ENCODE measurements at places on chromosomes 4 and X.

- no peak for DNase-seq
Observed at GRCh38 chr4:113981591-113981990, 2.1 kb upstream of the ARSJ start.

- DNase-seq, result no peak
Observed at GRCh38 chrX:68114573-68115129, 318.6 kb downstream of the OPHN1 start.

- DNase-seq, result no peak
Observed at GRCh38 chr4:183098019-183098722, 886 bp upstream of the WWC2 start.

GRCh38 chrX:106144755-106145639 lies 23.1 kb upstream of the PWWP3B start:
- DNase-seq, result no peak

GRCh38 chr4:11423465-11423864 lies 5.2 kb downstream of the HS3ST1 start:
- DNase-seq, result no peak

- DNase-seq, result no peak
Observed at GRCh38 chrX:13463608-13464007, 105.8 kb upstream of the EGFL6 start.

- DNase-seq, result no peak
Observed at GRCh38 chr4:88166608-88167007, 8.2 kb upstream of the ABCG2 start.

GRCh38 chr4:8387615-8388527 lies 52.7 kb downstream of the ACOX3 start:
- no peak for DNase-seq

- no peak for DNase-seq
Observed at GRCh38 chr4:94488670-94489069, 36.9 kb downstream of the PDLIM5 start.

DNA sequence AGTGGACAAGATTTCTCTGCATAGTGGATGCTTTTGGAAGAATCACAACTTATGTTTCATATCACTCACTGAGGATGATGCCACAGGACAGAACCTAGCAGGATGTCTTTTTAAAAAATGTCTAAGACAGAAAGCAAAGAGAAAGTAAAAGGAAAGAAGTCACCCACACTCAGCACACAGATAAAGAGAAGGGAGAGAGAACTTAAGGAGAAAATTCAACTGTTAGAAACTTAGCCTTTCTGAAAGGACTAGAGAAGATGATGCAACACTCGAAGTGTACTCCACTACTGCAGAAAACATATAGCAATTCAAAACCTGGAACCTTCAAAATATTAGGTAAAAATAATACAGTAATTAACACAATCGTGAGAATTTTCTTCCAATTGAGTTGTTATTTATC lies 52.8 kb upstream of the STK26 start:
- DNase-seq, result no peak

- no peak for DNase-seq
Observed at GRCh38 chr4:135770505-135770904, 1568.9 kb upstream of the PABPC4L start.

- no peak for DNase-seq
Observed at GRCh38 chr4:144338834-144339233, 198.3 kb upstream of the GYPA start.

DNA sequence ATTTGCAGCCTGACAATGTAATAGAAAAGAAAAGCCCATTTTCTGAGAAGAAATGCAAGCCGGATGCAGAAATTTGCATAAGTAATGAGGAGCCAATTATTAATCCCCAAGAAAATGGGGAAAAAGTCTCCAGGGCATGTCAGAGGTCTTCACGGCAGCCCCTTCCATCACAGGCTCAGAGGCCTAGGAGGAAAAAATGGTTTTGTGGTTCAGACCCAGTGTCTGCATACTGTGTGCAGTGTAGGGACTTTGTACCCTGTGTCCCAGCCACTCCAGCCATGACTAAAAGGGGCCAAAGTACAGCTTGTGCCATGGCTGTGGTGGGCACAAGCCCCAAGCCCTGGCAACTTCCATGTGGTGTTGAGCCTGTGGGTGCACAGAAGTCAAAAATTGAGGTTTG lies 92.2 kb downstream of the SH3BGRL start:
- DNase-seq, result no peak

- DNase-seq, result no peak
Observed at GRCh38 chr4:91590260-91590659, 713.5 kb upstream of the GRID2 start.

DNA sequence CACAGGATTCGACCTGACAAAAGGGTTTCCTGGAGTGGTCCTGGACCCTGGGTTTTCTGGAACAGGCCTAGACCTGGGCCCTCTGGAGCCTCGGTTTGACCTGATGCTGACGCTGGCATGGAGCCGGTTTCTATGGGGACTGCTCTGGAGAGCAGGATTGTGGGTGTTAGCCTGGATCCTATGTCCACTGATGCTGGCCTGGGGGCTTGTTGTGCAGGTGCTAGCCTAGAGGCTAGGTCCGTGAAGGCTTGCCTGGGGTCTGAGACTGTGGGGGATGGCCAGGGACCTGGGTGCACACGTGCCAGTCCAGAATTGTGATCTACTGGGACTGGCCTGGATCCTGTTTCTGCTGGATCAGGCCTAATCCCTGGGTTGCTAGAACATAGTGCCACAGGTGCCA lies 173.1 kb downstream of the TMEM47 start:
- DNase-seq, result no peak

GRCh38 chrX:104343428-104344129 lies 88.8 kb upstream of the ESX1 start:
- DNase-seq, result peak; percentile 0

- no peak for DNase-seq
Observed at GRCh38 chr4:25158817-25159216, 1.4 kb downstream of the SEPSECS start.

- no peak for DNase-seq
Observed at GRCh38 chr4:120841580-120841979, 80.9 kb downstream of the PRDM5 start.

- no peak for DNase-seq
Observed at GRCh38 chr4:115424852-115425251, 311.4 kb upstream of the NDST4 start.

- DNase-seq, result no peak
Observed at GRCh38 chr4:87835743-87836142, 3.0 kb downstream of the MEPE start.

GRCh38 chr4:108107729-108108382 lies 60.9 kb downstream of the LEF1 start:
- no peak for DNase-seq

DNA sequence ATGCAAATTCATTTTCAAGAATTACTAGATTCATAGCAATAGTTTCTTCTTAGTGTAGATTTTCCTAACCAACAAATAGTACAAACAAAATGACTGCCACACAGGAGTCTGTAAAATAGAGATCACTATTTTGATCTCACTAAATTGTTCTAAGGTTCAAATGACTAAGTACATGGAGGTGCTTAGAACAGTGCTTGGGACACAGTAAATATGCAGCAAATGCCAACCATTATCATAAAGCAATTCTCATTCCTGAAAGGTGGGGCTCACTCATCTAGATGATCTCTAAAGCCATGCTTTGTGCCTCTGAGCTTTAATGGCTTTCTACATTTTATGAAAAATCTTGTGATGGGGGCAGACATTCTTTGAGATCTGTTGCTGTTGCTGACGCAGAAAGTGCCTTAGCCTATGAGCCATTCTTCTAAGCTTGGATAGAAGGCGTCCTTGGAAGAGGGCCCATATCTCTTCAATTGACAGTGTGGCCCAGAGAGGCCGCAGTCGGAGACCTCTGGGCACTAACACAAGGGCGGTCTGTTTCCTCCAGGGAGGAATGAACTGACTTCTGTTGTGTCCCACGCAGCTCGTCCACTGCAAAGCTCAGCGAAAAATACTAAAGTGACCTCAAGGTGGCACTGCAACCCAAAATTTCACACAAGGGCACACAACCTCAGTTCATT lies 23.5 kb downstream of the TLR10 start:
- DNase-seq, result peak; percentile 33

- no peak for DNase-seq
Observed at GRCh38 chr4:93313197-93313596, 515.4 kb upstream of the ATOH1 start.

GRCh38 chrX:150167482-150168324 lies 195.4 kb upstream of the MAMLD1 start:
- no peak for DNase-seq

- DNase-seq, result no peak
Observed at GRCh38 chr4:17633600-17633999, 19.2 kb downstream of the MED28 start.

DNA sequence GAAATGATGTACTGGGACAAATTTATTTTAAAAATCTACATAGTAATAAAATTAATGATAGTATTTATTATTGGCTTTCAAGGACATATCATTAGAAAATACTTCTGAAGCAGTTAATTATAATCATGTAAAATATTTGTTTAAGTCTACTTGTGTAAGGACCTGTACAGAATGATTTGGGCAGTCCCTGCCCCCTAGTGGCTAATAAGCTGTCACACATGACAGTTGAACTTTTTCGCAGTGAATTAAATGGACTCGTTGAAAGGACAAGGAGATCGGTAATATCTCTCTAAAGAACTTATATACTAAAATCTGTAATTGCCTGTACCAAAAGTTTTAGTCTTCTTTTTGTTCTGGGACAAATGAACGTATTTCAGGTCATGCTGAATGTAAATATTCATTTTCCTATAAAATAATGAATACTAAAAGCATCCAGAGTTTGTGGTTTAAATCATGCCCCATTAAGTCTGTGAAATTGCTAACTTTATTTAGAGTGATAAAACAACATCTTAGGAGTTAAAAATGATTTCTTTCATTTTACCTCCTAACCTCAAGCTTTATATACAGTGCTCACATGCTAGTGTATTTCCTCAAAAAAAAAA lies 13.6 kb downstream of the EXOC1 start:
- DNase-seq, result no peak

- no peak for DNase-seq
Observed at GRCh38 chr4:61545902-61546480, 345.9 kb downstream of the ADGRL3 start.

DNA sequence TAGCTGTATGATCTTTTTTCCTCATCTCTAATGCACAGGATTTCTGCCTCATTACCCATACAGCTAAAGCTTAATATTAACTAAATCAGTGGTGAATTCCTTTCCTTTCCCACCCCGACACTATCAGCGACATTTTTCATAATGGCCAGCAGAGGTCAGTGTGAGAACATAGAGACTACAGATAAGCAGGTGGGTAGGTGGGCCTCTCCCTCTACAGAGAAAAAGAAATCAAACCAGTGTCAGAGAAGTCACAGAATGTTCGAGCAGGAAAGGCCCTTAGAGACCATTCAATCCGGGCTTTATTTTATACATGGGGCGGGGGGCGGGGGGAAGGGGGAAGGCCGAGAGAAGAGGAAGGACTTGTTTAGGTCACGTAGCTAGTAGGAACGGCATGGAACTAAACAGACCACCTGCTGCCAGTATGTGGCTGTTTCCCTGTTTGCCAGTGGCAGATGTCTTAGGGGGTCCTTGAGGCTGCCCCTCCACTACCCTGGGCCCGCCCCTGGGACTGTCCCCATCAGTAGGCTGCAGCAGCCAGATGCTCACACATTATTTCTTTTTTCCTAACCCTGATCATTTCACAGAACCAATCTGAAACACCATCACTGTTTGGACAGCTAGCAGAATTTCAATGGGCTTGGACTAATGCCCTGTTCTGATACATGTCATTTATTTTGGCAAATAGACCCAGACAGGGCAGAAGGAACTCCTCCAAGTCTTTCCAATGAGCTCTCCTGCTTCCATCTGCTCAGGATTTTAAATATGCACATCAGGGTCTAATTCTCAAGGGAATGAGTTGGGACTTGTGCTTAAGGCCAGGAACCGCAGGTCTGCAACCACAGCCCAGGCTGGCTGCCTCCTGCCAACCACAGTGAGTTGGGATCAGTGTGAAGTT lies 133.4 kb downstream of the ATG4A start:
- DNase-seq, result no peak

DNA sequence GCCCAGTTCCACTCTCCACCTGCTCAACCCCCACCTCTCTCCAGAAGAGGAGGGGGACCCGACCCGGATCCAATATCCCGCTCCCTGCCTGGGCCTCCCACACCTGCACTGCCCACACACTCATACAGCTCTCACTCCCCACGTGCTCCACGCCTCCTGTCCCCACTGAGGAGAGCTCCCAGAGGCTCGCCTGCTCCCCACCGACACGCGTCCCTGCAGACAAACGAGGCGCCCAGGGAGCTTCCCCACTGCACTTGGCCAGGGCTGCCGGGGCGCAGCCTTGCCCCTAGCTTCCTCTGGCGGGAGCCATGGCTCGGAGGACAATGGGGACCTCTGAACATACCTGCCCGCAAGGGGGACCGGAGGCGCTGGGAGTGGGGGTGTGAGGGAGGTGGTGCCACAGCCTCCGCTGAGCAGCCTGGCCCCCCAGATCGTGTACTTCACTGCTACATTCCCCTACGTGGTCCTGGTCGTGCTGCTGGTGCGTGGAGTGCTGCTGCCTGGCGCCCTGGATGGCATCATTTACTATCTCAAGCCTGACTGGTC lies 5.0 kb downstream of the SLC6A8 start:
- DNase-seq, result no peak

DNA sequence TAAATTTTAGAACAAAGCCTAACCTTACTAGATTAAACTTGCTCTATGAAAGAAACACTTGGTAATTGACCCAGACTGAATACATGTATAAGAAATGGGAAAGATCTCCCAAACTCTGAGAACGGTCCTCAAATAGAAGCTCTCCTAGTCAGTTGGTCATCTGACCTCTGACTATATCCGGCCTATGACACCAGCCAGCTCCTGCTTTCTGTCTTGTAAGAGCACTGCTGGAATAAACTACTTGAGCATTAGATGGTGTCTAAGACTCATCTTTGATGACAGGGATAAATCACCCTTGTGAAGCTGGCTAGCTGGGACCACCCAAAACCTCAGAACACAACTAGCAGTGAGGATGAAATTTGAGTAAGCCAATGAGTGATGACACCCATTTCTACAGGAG lies 24.2 kb downstream of the LRIT3 start:
- no peak for DNase-seq

- DNase-seq, result no peak
Observed at GRCh38 chrX:298993-299392, 17.8 kb downstream of the PLCXD1 start.

- DNase-seq, result no peak
Observed at GRCh38 chr4:18406264-18406663, 384.7 kb upstream of the LCORL start.

DNA sequence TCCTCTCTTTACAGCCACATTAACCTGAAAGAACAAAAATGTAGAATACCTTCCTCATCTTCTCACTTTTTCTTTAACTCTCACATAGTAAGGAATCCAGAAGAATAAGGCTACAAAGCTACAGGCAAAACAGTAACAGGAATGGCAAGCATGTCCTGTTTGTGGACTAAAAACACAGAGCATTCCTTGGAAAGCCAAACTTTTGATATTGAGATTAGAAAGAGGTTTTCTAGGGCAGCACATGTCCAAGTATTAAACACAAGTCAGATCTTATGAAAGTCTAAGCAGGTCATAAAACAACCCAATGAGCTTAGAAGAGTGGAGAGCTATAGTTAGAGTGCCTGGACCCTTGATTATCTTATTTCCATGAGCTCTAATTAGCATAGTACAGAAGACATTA lies 58.2 kb upstream of the FAM9C start:
- no peak for DNase-seq

- DNase-seq, result no peak
Observed at GRCh38 chr4:116343809-116344208, 741.6 kb downstream of the TRAM1L1 start.

Measured in stimulated activated CD8-positive, alpha-beta memory T cell treated with anti-CD3 and anti-CD28 coated beads, Interleukin-4, amount 100 ng/mL, for 1 hour (primary cell).